HT-29 (cell line): ENCODE measurements at places on chromosomes 2 and 18. TPM values are rescaled to one million over a fixed set of nuclear protein-coding genes. Genes with fewer than 3 reads are reported as not detected.

DNA sequence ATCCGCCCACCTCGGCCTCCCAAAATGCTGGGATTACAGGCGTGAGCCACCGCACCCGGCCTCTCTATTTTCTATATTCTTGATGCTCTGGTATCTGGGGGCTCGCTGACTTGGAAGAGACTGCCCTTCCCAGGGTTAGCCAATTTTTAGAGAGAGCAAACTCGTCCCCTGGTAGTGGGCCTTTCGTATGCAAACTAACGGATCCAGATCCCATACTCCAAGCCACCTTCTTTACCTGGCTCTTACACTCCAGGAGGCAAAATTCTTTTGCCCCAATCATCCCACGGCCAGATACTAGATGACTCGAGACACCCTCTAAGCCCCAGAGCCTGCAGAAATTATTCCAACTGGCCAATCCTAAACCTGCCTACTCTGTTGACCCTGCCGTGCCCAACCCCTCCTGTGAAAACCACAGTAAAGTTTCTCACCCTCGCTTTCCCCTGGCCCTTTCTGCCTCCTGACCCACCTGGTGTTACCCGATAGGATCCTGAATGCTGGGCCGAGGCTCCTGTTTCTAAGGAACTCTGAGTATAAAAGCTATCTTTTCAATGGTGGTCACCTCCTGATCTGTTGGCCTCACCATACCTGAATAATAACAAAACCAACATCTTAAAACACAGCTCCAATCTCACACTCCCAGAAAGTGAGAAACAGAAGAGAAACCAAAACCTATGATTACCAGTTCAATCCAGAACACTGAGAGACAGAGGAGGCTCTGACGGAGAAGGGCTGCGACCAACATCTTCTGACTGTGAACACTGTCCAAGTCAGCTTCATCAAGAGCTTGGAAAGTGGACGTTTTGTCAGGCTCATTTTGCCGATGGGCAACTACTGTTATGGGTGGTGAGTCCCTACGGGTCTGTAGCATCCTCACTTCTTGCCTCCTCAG is 57.6 kb upstream of the ZNF532 start:
- no peak for DNase-seq

CD28 gene
- not detected in 2 replicates for total RNA-seq

WNT10A gene
- total RNA-seq, result 14.9 and 18.7 TPM in 2 replicates

TMEM247 gene
- total RNA-seq, result not detected in 2 replicates

DNA sequence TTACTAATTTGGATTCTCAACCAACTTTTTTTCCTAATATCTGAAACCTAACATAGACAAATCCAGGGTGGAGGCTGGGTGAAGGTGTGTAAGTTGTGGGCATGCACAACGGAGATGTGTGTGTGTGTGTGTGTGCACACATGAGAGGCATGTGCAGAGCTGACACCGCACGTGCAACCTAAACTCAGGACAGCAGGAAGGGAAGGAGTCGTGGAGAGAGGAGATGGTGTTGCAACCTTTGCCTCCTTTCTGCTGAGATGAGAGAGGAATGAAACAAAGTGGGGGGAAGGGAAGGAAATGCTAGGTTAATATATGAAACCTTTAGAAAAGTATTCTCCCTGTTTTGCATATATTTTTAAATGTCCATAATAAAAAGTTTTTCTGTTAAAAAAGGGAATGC is 64.7 kb downstream of the KCTD1 start:
- DNase-seq, result no peak

FZD7 gene
- total RNA-seq, result 17.4 and 18.2 TPM in 2 replicates

- no peak for DNase-seq
Measured at GRCh38 chr2:26438526-26438925, 36.8 kb downstream of the DRC1 start.

GRCh38 chr2:95401480-95401879 is 1.0 kb upstream of the FAHD2A start:
- no peak for DNase-seq

- DNase-seq, result no peak
Measured at GRCh38 chr18:78892177-78892576, 87.4 kb upstream of the SALL3 start.

- no peak for DNase-seq
Measured at GRCh38 chr2:152620208-152620607, 97.1 kb downstream of the PRPF40A start.

DNA sequence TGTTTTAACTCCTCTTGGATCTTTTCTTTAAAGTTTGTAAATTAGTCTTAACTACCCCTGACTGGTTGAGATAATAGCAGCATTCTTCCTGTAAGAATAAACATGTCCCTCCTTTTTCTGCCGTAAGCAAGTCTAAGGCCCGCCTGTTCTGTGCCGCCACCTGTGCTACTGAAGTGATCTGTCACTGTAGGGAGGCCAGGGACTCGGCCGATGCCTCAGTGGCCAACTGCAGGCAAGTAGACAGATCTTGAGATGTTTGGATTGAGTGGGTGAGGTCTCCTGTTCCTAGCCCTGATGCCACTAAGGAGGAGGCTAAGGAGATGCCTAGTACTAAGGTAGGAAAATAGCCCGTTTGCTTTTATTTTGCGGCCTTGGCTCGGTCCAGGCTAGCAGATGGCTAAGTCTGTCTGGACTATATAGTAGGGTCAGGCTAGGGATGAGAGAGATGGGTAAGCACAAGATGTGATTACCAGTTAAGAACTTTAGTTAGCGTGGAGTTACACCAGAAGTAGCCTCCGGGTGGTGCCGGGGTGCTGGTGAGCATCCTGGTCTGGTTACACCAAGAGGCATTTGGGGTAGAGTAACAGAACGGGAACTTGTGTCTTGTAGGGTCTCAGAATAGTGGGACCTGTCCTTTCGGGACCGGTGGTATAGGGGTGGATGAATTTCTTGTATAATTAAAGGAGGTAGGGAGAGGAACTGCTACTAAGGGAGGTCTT is 584.2 kb downstream of the SUCLG1 start:
- DNase-seq, result no peak

IMPA2 gene
- total RNA-seq, result 88.6 and 89.2 TPM in 2 replicates

ANKRD62 gene
- total RNA-seq, result not detected in 2 replicates
